ENCODE measurements at places on chromosomes 6 and 20.
A peak's percentile ranks its signal among the peaks of the same experiment; 100 is the strongest.

DNA sequence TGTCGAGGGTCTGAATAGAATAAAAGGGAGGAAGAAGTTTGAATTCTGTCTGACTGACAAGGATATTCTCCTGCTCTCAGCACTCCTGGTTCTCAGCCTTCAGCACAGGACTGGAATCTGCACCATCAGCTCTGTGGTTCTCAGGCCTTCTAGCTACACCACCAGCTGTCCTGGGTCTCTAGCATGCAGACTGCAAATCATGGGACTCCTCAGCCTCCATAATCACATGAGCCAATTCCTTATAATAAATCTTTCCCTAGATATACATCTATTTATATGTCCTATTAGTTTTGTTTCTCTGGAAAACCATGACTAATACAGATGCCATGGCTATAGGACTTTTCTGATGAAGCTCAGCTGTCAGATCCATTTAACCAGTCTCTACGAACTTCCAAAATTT is 132.8 kb upstream of the ECI2 start:
- DNase-seq: no peak

DNA sequence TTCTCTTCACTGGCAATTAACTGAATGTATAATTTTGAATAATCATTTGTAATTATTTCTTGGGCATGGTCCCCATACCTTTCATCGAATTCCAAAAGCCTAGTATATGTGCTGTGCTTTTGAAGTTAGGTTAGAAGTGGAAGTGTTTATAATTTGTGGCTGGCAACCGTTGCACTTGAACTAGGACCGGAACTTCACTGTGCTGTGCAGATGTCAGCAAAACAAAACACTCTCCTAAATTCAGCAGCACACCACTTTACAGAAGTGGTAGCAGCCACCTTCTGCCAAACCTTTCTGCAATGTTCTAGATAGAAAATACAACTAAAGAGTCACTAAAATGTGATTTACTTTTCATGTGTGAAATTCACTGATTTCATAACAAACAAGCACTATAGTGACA is 111.9 kb downstream of the FAM83B start:
- no peak for DNase-seq

DNA sequence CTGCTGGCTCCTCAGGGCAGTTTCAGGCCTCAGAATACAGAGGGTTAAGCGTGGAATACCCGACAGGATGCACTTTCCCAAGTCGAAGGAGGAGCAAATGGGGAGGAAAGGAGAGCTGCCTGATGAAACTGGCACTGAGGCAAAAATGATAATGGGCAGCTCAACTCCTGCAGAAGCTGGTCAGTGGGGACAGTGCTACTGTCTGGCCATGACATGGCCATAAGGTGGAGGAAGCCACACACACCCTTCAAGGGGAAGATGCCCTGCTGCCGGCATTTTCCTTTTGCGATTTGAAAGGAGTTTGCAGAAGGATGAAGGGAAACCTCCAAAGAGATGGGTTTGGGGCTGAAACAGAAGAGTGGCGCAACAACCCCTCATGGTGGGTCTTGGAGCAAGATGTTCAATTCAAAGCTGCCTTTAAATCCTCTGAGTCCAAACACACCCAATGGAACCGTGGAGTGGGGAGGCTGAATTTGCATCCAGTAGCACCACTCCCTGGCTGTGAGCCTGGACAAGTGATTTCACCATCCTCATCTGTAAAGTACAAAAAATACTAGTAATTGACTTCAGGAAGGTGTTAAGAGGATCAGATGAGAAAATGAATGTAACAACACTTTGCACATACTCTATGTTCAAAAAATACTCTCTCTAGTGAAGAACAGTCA is 3.2 kb downstream of the ADIG start:
- no peak for DNase-seq

DNA sequence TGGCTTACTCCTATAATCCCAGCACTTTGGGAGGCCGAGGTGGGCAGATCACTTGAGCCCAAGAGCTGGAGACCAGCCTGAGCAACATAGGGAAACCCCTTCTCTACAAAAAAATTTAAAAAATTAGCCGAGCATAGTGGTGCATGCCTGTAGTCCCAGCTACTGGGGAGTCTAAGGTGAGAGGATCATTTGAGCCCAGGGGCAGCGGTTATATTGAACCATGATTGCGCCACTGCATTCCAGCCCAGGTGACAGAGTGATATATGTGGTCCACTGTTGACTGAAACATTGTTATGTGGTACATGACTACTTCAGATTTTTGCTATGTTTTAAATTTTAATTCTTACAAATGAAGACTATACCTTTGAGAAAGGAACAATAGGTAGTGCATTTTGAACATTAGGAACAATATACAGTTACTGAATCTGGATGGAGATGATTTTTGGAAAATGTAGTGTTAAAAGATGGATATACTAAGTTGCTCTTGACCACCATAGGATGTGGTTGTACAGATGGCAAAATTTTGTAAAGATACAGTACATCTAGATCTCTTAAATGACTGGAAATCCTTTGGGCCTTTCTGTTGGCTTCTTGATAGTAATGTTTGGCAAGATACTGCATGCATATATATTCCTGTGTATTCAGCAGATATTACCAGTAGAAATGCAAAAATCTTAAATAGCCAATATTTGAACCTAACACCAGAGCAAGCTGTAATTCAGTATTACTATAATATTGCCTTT is 35.9 kb downstream of the MAPK14 start:
- DNase-seq: no peak

DNA sequence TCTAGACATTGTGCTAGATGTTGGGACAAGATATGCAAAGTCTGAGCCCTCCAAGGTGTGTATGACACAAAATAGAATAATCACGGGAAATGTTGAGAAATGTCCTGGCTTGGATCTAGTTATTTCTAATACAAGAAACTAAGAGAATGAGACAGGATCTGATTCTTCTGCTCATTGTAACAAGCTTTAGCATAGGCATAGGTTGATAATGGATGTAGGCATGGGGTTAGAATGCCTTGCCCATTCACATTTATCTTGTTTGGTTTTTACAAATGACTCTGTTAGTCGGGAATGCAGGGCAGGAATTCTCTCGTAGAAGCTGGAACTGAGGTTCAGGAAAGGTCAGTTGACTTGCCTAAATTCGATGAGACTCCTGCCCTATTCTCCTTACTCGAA is 1.5 kb upstream of the SLC26A8 start:
- no peak for DNase-seq

DNA sequence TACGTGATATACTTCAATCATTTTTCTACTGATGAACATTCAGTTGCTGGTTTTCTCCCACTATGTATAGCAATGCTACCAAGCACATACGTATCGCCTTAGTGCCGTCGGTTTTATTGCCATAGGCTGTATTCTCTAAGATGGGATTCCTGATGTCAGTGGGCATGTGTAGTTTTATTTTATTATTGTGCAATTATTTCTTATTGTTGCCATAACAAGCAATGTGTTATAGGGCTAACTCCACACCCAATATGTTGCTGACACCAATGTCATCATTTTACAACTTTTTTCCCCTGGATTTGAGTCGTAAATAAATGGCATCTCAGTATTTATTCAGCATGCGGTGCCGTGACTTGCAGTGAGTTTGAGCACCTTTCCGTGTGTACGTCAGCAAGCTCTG is 10.8 kb upstream of the DACT2 start:
- DNase-seq: no peak

- no peak for DNase-seq
Observed at GRCh38 chr6:30006170-30007131, 54.6 kb upstream of the POLR1H start.

GRCh38 chr20:63830841-63831588 is at the start of gene ZBTB46:
TSS of gene ZBTB46 (minus strand) at chr20:63831264. CDS start at chr20:63790757, 40,507 bp downstream.
- DNase-seq: no peak

GRCh38 chr6:43608310-43608763 is 20.7 kb downstream of the GTPBP2 start:
- peak; percentile 14 for DNase-seq

- no peak for DNase-seq
Observed at GRCh38 chr6:43838276-43839036, 68.4 kb downstream of the VEGFA start.

DNA sequence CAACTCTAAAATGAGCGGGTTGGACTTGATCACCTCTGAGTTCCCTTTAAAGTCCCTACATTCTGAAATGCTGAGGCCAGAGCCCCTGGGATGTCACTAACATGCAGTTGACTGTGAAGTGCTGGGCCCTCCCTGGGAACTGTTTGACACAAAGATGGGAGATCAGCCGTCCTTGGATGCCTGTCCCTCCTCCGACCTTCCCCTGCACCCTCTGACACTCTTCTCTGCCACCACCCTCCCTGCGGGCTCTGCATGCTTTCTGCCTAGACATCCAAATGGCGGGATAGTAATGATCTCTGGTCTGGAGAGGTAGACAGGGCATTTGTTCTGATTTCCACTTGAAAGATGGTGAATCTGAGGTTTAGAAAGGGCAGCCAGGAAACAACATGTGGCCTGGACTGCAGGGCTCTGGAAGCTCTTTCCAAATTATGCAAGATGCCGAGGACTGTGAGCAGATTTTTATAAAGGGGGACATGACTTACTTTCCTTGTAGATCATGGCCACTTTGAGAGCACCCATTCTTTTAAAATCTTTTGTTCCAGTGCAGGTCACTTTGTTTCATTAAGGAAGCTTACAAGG is 113.2 kb downstream of the ZDHHC14 start:
- DNase-seq: no peak

- no peak for DNase-seq
Observed at GRCh38 chr6:15305909-15306308, 60.0 kb downstream of the JARID2 start.

DNA sequence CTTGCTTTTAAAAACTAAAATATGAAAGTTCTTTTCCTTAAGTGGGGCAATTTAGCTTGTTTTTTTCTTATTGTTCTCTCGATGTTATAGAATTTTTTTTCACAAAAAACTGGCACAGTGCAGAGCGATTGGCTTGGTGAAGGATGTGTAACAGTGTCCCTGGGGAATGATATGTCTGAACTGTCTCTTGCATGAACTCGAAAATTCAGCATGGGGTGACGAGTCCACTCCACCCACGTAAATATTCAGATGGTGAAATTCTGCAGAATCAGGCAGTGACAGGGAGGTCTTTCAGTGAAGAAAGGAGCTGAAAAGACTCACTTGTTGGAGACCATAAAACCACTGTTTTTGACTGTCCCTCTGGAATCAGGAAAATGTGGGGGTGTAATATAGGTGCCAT is 505.3 kb downstream of the MMUT start:
- DNase-seq: no peak
